Activated naive CD8-positive, alpha-beta T cell treated with anti-CD3 and anti-CD28 coated beads, Interleukin-2, amount 10 ng/mL, durations not matched to agents 7 days and 5 days (primary cell): ENCODE measurements at places on chromosomes 16 and 17. TPM values are rescaled to one million over a fixed set of nuclear protein-coding genes. Genes with fewer than 3 reads are reported as not detected.

GRCh38 chr16:77677129-77677528, 45.2 kb upstream of the NUDT7 start:
- H3K27me3 ChIP-seq = no peaks in the 10 kb centered on the region
- no peak overlapping the region for H3K4me3 ChIP-seq
- H3K36me3 ChIP-seq = no peaks in the 10 kb centered on the region
- DNase-seq = no peak
- H3K4me1 ChIP-seq = no peaks in the 10 kb centered on the region

Gene DHRS7C
- not detected for total RNA-seq

DNA sequence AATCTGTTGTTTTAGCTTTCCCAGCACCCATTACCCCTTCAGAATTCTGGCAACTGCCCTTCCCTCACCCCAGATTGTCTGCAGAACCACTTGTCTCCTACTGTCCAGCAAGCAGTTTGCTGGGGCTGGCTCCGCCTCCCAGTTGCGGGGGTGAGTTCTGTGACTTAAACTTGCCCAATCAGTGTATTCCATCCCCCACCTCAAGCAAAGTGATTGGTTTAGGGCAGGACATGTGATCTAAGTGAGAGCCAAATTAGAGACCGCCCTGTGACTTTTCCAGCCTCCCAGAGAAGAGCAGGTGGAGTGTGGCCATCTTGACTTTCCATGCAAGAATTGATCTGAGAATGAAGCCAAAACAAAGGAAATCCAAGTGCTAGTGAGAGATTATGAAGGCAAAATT, 22.7 kb upstream of the SRCIN1 start:
- H3K4me1 ChIP-seq = peaks cover 4% of the 10 kb centered on the region
- DNase-seq = no peak
- H3K4me3 ChIP-seq = no peak overlapping the region
- H3K27me3 ChIP-seq = peaks cover 18% of the 10 kb centered on the region
- no peak overlapping the region for H3K27ac ChIP-seq

Gene C17orf113
- 0.91 TPM for total RNA-seq

- no peaks in the 10 kb centered on the region for H3K27me3 ChIP-seq
- peak overlapping the region; percentile 57 for H3K27ac ChIP-seq
- H3K36me3 ChIP-seq = peaks cover 3% of the 10 kb centered on the region
- DNase-seq = no peak
- no peak overlapping the region for H3K4me3 ChIP-seq
Measured at GRCh38 chr17:17739388-17740066, 58.3 kb downstream of the RAI1 start.

DNA sequence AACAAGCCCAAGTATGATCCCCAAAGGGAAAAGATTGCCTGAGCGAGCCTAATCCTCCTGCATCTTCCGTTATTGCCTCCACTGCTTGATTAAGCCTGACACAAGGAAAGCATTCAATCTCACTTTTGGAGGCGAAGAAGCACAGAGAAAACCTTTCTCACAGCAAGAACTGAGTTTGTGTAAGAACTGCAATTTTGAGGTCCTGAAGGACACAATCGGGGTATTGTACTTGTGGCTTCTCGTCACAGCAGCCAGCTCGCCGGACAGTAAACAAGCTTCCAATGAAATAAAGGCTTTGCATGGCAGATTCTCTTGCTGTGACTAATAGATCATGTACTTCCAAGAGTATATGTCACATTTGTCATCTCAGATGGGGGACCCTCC, 18.7 kb upstream of the FOXF1 start:
- peaks cover 55% of the 10 kb centered on the region for H3K27me3 ChIP-seq
- no peak overlapping the region for H3K4me3 ChIP-seq
- no peaks in the 10 kb centered on the region for H3K4me1 ChIP-seq
- no peak for DNase-seq

- H3K27ac ChIP-seq = no peak overlapping the region
- no peak overlapping the region for H3K4me3 ChIP-seq
- H3K4me1 ChIP-seq = peaks cover 2% of the 10 kb centered on the region
- DNase-seq = no peak
- H3K36me3 ChIP-seq = no peaks in the 10 kb centered on the region
Measured at GRCh38 chr17:7097940-7098339, 16.7 kb downstream of the ASGR2 start.
